Stimulated activated CD8-positive, alpha-beta memory T cell treated with anti-CD3 and anti-CD28 coated beads, Interleukin-4, amount 100 ng/mL, for 48 hours (primary cell): ENCODE measurements at places on chromosomes 4 and X.

GRCh38 chr4:176277162-176277904 is 8.3 kb upstream of the ASB5 start:
- DNase-seq = peak; percentile 32

- no peak for DNase-seq
These were observed 371.5 kb upstream of the SLIT2 start for GRCh38 chr4:19880206-19880605.

- DNase-seq = no peak
These were observed 180.6 kb upstream of the MAP3K15 start for GRCh38 chrX:19695884-19696283.

DNA sequence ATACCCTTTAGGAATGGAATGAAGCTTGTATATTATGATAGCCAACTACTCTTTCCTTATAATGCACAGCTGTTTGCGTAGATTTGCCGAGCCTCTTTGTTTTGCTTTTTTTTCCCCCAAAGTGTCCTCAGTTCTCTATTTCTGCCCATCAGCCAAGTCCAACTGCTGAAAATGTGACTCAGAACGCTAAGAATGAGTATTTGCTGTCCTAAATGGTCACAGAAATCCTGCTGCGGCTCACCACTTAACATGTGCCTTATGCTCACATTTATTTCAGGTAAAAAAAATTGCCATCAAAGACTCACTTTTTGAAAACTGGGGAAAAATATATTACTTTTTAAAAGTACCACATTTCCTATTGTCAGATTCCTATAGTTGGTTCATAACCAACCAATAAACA is 36.9 kb downstream of the GABRA4 start:
- DNase-seq = no peak

- DNase-seq = no peak
These were observed 123.7 kb downstream of the ANAPC4 start for GRCh38 chr4:25500626-25501316.

GRCh38 chrX:139725720-139726119 is 17.8 kb upstream of the MCF2 start:
- DNase-seq = no peak

DNA sequence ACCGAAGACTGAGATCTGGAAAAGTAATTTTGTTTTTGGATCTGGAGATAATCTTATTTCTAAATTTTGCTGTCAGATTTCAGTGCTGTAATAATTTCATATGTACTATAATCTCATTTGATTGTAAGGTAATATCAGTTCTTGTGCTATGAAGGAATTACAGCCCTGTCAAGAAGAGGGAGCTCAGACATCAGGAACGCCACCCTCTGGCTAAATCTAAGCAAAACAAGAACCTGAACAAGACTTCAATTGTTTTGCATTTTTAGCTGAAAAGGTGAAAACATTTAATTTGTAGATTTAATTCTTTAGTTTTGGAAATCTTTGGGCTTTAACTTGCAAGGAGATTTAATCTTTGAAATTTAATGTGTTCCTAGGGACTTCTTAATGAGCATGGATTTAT is 525.4 kb upstream of the HS3ST1 start:
- no peak for DNase-seq

GRCh38 chr4:148258535-148258934 is 183.7 kb downstream of the NR3C2 start:
- DNase-seq = no peak

DNA sequence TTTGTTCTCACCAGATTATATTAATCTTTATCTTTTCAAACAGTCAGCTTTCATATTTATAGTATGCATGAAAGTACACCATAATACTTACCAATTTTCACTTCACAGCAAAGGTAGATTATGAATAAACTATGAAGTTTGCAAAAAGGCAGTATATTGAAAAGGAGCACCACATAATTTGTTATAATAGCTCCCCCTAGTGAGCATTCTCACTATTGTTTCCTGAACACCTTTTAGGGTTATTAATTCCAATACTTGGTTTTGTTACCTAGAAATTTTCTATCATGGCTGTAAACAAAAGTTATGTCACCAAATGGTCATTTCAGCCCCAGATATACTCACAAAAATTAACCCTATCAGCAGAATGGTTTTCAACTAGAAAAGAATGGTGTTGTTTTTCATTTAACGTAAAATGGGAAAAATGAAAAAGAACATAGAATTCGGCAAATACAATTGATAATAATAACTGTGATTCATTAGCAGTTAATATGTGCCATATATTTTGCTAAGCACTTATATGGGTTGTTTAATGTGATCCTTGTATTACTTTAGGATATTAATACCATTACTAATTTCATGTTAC is 30.2 kb upstream of the NKX6-1 start:
- no peak for DNase-seq

GRCh38 chrX:19852014-19853005 is 35.1 kb downstream of the SH3KBP1 start:
- DNase-seq = no peak
